ENCODE measurements at places on chromosomes 5 and 9.

DNA sequence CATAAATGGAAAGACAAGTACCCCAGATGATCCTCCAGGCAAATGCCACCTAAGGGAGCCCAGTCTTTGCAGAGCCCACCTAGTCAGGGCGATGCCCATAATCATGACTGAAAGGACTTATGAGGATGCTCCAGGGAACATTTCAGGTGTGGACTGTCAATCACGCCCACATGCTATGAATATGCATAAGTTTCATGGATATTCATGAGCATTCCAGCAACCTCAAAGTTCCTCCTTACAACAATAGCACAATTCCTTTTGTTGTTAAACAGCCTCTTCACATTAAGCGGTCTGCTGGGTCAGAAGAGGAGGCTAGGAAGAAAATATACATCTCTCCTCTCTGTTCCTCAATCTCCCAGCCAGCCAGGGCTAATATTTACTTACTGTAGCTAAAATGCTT lies 161.6 kb downstream of the C5orf15 start:
- DNase-seq: no peak

DNA sequence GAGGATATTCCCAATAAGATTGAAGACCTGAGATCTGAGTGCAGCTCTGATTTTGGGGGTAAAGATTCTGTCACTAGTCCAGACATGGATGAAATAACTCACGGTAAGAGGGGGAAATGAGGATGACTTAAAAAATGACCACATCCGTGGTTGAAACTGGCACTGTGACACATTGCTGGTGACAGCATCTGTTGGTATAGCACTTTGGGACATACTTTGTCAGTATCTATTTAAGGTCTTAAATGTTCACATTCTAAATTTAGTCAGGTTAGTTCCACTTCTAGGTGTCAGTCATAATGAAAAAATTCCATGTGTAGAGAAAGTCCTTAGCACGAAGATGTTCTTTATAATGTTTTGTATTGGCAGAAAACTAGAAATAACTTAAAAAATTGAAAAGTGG lies 70.9 kb downstream of the GAPVD1 start:
- no peak for DNase-seq

- DNase-seq: no peak
Measured at GRCh38 chr5:107072440-107072839, 598.3 kb downstream of the EFNA5 start.

GRCh38 chr5:117379521-117379920 lies 804.9 kb upstream of the SEMA6A start:
- DNase-seq: no peak

DNA sequence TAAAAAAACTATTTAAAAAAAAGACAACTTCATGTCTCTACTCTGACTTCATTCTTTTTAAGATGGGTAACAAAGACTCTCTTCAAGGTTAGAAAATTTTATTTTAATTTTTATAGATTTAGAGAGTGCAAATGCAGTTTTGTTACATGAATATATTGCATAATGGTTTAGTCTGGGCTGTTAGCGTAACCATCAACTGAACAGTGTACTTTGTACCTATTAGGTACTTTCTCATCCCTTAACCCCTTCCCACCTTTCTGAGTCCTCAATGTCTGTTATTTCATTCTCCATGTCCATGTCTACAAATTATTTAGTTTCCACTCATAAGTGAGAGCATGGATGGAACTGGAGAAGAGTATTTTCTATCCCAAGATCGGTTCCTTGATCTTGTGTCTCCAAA lies 16.8 kb downstream of the TLR4 start:
- DNase-seq: no peak

- no peak for DNase-seq
Measured at GRCh38 chr5:174693697-174694385, 30.5 kb upstream of the MSX2 start.

GRCh38 chr5:69136293-69136692 lies 30.7 kb upstream of the CCNB1 start:
- DNase-seq: no peak

GRCh38 chr9:752201-752600 lies 89.3 kb upstream of the DMRT1 start:
- no peak for DNase-seq

- no peak for DNase-seq
Measured at GRCh38 chr5:151461312-151461711, 13.9 kb downstream of the SLC36A1 start.

DNA sequence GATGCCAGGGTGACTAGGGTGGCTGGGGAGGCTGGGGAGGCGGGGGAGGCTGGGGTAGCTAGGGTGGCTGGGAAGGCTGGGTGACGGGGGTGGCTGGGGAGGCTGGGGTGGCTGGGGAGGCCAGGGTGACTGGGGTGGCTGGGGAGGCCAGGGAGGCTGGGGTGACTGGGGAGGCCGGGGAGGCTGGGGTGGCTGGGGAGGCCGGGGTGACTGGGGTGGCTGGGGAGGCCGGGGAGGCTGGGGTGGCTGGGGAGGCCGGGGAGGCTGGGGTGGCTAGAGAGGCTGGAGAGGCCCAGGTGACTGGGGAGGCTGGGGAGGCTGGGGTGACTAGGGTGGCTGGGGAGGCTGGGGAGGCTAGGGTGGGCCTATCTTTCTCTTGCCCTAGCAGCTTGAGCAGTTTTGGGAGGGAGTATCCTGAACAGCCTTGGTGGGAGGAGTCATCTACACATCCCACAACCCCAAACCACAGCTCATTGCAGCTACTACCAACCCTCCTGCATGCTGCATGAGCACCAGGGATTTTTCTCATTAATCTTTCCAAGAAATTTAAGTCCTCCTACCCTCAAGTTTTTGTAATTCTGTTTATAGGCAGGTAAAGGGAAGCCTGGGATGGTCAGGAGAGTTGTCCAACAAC lies 203.2 kb upstream of the IRX1 start:
- no peak for DNase-seq

DNA sequence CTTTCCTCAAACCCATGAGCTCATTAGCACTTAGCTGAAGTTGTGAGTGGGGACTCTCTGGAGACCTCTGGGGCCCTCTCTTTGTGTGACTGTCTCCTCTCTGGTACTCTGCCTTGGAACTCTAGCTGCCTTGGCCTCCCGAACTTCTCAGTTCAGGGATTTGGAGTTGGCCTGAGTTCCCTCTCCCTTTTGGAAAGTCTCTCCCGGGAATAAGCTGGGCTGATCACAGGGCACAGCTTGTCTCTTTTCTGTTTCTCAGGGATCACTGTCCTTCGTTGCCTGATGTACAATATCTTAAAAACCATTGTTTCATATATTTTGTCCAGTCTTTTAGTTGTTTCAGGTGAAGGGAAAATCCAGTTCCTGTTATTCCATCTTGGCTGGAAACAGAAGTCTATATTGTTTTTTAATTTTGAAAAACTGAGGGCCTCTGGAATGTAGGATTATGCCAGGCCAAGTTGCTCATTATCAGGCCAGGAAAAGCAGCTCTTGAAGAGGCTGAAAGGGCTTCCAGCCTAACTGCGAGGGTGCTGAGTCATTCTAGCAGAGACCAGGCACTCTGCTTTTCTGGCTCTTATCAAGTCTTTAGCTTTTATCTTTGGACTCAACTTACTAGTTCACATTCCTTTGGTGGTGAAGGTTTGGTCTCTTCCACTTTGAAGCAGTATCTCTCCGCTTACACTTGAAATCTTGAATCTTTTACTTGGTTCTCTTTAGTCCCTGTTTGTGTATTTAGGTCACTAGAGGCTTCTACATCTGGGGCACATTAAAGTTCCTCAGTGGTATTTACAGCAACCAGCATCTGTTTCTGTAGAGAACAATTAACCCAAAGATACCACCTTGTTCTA lies 8.4 kb upstream of the RGS3 start:
- peak; percentile 69 for DNase-seq

GRCh38 chr9:5421163-5421562 lies 16.6 kb downstream of the PLGRKT start:
- no peak for DNase-seq

Measured in HS-27A (cell line).